ENCODE measurements at places on chromosomes 2 and 18.

DNA sequence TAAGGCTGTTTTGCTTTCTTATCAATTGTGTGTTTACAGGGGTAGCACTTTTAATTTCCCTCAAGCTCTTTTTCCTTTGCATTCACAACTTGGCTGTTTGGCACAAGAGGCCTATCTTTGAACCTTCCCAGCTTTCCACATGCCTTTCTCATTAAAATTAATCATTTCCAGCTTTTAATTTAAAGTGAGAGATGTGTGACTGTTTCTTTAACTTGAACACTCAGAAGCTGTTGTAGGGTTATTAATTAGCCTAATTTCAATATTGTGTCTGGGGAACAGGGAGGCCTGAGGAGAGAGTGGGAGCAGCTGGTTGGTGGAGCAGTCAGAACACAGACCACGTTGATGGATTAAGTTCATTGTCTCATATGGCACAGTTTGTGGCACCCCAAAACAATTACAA is 4.7 kb downstream of the ASB1 start:
- no peak for DNase-seq

GRCh38 chr2:6812857-6813530 is 52.7 kb downstream of the CMPK2 start:
- DNase-seq: no peak

- DNase-seq: no peak
Measured at GRCh38 chr18:10661317-10661716, 135.5 kb downstream of the NAPG start.

- DNase-seq: no peak
Measured at GRCh38 chr18:76981396-76981968, 151.1 kb downstream of the MBP start.

GRCh38 chr2:230942371-230942770 is 17.3 kb upstream of the GPR55 start:
- no peak for DNase-seq

GRCh38 chr2:239013678-239013976 is 165.7 kb downstream of the TWIST2 start:
- DNase-seq: no peak

DNA sequence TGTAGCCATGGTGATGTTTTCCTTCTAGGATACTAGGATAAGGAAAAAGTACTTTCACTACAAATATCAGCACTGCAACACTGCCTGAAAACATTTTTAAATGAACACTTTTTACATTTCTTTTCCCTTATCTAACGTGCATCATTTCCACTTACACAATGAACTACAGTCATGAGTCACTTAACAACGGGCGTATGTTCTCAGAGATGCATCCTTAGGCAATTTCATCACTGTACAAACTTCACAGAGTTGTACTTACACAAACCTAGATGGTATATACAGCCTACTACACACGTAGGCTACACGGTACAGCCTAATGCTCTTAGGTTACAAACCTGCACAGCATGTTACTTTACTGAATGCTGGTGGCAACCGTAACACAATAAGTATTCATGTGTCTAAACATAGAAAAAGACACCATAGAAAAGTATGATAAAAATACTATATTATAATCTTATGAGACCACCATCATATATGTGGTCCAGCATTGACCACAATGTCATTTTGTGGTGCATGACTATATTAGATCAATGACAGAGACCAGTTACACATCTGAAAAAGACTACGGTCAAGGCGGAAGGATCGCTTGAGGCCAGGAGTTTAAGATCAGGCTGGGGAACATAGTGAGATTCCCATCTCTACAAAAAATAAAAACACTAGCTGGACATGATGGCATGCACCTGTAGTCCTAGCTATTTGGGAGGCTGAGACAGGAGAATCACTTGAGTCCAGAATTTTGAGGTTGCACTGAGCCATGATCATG is 39.8 kb downstream of the WDR33 start:
- no peak for DNase-seq

- no peak for DNase-seq
Measured at GRCh38 chr2:150811259-150811855, 323.9 kb upstream of the RND3 start.

GRCh38 chr2:199434555-199434954 is 23.2 kb downstream of the SATB2 start:
- DNase-seq: no peak

DNA sequence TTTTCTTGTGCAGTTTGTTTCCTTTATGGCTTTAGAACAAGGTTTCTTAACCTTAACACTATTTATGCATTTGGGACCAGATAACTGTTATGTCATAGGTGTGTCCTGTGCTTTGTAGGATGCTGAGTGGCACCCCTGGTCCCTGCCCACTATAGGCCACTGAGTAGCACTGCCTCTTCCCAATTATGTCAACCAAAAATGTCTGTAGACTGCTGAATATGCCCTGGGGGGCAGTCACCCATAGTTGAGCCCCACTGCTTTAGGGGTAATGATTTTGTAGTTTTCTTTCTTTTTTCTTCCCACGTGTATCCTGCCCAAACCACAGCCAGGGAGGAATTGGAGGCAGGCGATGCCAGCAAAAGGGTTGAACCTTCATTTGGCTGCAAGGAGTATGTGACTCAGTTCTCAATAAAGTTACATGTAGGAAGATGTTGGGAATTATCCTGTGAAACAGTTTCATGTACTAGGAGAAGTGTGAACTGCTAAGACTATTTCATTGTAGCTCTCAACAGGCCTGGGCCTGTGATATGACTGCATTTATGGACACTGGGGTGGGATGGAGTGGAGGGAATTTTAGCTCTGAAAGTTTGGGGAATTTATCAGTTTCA is 65.7 kb downstream of the FMNL2 start:
- no peak for DNase-seq

DNA sequence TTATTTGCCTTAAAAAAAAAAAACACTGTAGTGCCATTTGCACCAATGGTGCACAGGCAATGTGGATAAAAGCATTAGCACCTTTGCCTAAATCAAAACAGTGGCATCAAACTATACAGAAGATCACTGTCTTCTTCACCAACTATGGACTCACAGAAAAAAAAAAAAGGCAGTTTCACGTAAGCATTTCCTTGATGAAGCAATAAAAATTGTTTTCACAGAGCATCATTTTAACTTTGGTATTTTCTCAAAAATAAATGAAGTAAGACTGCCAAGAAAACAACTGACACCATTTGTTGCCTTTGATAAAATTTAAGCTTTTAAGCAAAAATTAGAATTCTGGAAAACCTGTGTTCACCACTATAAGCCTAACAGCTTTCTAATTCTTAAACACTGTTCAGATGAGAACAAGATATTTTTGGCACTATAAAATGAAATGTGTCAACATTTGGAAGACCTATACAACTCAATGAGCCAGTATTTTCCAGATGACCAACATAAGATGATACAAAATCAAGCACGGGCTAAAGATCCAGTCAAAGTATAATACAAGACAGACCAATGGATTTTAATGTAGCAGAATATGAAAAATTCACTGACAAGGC is 21.1 kb downstream of the METTL8 start:
- no peak for DNase-seq

GRCh38 chr2:95024371-95024770 is 1.1 kb upstream of the MAL start:
- no peak for DNase-seq

GRCh38 chr2:42876326-42876751 is 84.0 kb upstream of the HAAO start:
- DNase-seq: no peak

GRCh38 chr2:102145107-102145506 is 2.6 kb downstream of the IL1R1 start:
- no peak for DNase-seq

DNA sequence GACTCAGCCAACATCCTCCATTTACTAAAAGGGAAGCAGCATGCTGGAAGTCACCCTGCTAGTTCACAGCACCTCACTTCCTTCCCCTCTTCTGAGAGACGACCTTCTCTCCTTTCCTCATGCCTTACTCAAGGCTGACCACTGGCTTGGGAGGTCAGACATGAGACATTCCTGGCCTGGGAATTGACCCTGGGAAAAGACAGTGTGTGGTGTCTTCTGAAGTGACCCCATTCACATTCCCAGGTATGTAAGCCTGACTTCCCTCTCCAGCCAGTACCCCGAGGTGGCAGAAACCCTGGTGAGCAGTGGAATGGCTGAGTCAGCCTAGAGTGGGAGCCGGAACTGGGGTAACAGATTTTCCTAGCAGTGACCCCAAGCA is 92.4 kb downstream of the PLB1 start:
- DNase-seq: no peak

DNA sequence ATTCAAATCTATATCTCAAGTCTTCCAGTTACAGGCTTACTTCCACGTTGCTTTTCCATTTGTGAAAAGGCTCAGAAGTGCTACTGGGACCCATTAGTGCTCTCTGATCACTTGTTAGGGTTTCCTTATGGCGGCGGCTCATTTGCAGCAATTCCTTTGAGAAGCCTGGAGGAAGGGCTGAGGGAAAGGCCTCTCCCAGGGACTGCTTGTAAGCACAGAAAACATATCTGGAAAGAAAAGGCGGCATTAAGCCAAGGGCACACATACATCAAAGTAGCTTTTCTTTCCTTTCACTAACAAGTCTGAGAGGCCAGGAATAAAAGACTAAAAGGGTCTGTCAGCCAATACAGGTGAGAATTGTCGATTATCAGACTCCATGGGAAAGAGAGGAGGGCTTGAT is 39.4 kb upstream of the ITGB6 start:
- DNase-seq: no peak

GRCh38 chr2:152549423-152549822 is 167.8 kb downstream of the PRPF40A start:
- DNase-seq: no peak

GRCh38 chr2:7732497-7732896 is 815.3 kb downstream of the RNF144A start:
- no peak for DNase-seq

DNA sequence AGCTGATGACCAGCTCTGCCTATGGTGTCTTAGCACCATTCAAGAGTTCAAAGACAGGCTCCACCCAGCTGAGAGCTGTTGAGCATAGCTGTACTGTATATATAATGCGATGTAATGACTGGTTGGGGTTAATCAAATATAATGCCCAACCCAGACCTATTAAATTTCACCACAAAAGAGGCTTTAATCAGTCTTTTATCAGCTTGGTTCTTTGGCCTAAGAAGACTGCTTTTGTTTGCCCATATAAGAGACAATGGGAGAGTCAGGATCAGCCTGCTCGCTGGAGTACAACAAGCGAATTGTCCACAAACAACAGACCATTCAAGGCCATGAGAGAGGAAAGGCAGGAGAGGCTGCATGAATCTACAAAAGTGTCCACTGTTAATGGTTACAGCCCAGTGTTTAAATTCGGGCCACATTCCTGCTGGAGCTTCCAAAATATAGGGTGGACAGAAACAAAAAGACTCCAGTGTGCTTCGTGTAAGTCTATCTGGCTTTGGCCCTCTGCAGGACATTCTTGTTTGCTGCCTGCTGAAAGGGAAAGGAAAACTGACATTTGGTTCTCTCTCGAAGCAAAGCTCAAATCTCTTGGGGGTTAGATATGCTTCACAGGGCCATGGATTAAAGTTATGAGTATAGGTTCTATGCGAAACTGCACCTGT is 299.0 kb upstream of the FBXO11 start:
- DNase-seq: no peak

- DNase-seq: no peak
Measured at GRCh38 chr2:230758566-230759480, 46.2 kb downstream of the CAB39 start.

DNA sequence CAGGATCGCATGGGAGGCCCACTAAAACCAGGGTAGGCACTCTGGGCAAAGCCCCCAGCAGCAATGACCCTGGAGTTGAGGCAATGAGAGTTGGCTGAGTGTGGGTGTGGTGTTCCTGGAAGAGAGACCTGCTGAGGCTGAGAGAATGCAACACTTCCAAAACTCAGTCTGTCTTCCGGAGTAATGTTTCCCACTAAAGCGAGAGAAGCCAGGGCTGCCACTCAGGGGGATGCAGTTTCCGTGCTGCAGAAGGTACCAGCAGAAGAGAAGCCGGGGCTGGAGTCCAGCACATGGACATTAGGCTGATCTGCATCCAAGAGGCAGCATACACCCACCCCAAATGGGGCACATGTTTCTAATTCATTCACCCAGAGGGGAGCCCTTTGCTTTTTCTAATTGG is 127.2 kb upstream of the ARHGAP28 start:
- DNase-seq: no peak

- DNase-seq: no peak
Measured at GRCh38 chr2:239177908-239178307, 222.9 kb downstream of the HDAC4 start.

GRCh38 chr18:27609221-27609620 is 424.1 kb upstream of the CHST9 start:
- DNase-seq: no peak
